Activated T-helper 2 cell treated with anti-CD3 and anti-CD28 coated beads, Interferon-gamma antibody, Interleukin-2, Interleukin-4, amounts not matched to agents 10 μg/mL and 5 μg/mL and 100 μg/mL, durations not matched to agents 14 hours and 24 hours and 36 hours (primary cell): ENCODE measurements at places on chromosomes 12 and 14. TPM values are rescaled to one million over a fixed set of nuclear protein-coding genes. Genes with fewer than 3 reads are reported as not detected.

Gene FAM186B
- 0.30 and 0.37 TPM in 2 replicates for total RNA-seq

DNA sequence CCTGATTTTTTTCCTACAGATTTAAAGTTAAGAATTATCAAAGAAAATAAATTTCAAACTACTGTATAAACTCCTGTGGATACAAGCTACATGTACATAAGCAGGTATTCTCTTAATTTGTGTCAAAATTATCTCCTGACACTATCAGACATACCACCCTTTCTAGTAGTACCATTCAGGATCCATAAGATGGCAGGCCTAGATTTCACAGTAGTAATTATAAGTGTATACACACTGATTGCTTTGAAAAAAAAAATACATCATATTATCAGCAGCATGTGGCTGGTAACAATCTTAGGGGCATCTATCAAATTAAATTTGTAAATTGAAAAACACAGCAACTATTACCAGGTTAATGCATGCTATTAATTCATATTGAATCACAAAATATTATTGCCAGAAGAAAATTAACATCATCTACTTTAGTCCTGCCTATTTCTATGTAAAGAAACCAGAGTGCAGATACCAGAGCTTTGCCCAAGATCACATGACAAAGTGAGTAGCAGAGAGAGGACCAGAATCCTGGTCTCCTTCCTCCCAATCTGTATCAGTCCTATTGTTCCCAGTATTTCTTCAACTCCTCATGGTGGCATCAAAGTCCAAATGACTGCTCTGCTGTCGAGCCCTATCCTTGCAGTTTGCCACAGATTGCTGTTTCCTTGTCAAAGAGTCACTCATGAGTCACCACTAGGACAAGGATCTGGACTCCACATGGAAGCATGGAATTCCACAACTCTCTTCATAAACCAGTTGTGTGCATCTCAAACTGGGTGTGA, 27.7 kb upstream of the CALM1 start:
- DNase-seq, result no peak

Gene ABCC9
- total RNA-seq, result 0.02 and 0.07 TPM in 2 replicates

DNA sequence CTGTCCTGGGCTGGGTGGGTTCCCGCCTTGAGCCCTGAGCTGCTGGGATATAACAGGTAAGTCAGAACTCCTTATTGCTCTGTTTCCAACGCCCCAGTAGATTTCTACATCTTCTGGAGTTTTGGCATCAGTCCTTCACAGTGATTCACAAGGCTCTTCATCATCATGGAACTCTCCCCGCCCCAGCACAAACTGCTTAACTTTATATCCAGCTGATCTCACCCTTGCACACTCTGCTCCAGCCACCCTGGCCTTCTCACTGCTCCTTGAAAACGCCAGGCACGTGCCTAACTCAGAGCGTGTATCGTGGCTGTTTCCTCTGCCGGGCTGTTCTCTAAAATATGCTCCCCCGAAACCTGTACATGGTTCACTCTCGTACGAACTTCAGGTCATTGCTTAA, 264.9 kb downstream of the NOVA1 start:
- DNase-seq, result no peak

DNA sequence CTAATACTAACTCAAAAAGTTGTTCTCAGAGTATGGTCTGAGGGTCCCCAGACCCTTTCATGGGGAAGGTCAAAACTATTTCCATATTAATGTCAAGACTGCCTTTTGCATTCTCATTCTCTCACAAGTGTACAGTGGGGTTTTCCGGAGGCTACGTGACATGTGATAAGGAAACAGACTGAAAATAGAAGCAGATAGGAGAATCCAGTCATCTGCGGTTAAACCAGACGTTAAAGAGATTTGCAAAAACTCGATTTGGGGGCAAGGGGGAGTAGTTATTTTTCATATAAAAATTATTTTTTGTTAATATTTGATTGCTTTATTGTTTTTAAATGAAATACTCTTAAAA, 1.0 kb upstream of the NAP1L1 start:
- peak; percentile 25 for DNase-seq
